SK-N-DZ (cell line): ENCODE measurements at places on chromosomes 3 and 15.

GRCh38 chr15:39887211-39887610, 32.9 kb downstream of the GPR176 start:
- DNase-seq: no peak

DNA sequence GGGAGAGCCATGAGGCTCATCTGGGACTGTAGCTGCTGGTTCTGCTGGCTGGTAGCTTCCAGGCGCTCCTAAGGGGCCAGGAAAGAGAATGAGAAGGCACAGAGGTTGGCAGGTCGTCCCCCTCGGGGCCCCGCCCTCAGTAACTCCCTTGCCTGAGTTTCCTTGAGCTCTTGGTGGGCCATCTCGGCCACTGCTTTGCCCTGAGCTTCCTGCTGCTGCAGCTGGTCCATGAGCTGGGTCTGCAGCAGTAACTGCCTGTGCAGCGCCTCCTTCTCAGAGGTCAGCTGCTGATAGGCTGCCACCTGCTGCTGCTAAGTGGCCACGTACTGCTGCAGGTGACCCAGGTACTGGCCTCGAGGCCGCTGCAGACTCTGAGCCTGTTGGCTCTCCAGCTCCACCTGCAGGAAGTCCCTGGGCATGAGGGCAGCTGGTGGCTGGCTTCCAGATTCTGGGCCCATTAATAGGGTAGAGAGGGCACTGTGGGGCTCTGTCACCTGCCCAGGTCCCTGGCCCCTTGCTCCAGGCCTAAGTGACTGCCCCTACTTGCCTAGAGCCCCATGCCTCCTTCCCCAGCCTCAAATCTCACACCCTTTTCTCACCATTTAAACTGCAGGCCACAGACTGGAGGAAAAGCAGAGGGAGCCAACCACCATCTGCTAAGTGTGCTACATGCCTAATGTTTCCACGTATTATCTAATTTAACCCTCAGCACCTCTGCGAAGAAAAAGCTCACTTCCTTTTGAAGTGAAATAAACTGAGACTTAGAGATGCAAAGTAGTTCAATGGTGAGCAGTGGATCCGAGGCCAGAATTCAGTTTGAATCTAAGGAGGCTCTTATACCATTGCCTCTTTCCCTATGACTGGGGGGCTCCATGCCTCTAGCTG, 10.8 kb upstream of the VPS33B start:
- DNase-seq: peak; percentile 47

GRCh38 chr3:31166249-31166885, 271.9 kb upstream of the GADL1 start:
- DNase-seq: no peak

GRCh38 chr3:53103397-53104296, 26.6 kb downstream of the RFT1 start:
- DNase-seq: no peak

- DNase-seq: no peak
Observed at GRCh38 chr3:122942239-122942638, 85.3 kb downstream of the SEMA5B start.

- no peak for DNase-seq
Observed at GRCh38 chr3:1775321-1775720, 323.3 kb upstream of the CNTN4 start.

DNA sequence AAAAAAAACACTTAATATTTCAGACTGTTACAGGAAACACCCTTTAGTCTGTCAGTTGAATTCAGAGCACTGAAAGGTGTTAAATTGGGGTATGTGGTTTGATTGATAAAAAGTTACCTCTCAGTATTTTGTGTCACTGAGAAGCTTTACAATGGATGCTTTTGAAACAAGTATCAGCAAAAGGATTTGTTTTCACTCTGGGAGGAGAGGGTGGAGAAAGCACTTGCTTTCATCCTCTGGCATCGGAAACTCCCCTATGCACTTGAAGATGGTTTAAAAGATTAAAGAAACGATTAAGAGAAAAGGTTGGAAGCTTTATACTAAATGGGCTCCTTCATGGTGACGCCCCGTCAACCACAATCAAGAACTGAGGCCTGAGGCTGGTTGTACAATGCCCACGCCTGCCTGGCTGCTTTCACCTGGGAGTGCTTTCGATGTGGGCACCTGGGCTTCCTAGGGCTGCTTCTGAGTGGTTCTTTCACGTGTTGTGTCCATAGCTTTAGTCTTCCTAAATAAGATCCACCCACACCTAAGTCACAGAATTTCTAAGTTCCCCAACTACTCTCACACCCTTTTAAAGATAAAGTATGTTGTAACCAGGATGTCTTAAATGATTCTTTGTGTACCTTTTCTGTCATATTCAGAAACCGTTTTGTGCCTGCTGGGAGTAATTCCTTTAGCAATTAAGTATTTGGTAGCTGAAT, 17.9 kb downstream of the TMEM43 start:
- no peak for DNase-seq

GRCh38 chr3:14646589-14647413, 4.8 kb upstream of the CCDC174 start:
- DNase-seq: peak; percentile 37

- peak; percentile 57 for DNase-seq
Observed at GRCh38 chr3:117035745-117036144, 326.2 kb downstream of the TUSC7 start.
